ENCODE measurements at places on chromosomes 2 and 18.
A peak's percentile ranks its signal among the peaks of the same experiment; 100 is the strongest.

DNA sequence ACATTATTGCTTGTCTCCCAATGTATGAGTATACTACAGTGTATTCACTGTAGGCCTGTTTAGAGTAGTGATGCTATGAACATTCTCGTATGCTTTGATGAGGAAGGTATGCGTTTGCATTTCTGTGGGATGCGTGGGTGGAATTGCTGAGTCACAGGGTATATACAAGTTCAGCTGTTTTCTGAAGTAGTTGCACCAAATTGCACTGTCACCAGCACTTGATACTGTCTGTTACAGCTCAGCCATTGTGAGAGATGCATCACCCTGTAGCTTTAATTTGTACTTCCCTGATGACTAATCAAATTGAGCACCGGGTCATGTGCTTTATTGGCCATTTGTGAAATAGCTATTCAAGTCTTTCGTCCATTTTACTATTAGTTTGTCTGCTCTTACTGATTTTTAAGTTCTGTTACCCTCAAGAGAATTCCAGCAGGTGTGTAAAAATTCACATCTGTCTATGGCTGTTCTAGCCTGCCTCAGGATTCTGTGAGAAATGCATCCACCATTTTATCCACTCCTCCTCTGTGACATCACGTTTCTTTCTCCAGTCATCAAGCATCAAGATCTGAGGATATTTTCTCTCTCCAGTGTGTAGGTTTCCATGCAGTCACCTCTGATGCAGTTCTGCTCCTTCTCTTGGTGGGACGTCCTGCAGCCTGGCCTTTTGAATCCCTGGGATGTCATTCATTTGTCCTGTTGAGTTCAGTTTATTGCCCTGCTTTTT, 72.5 kb downstream of the DGKD start:
- no peak for DNase-seq

DNA sequence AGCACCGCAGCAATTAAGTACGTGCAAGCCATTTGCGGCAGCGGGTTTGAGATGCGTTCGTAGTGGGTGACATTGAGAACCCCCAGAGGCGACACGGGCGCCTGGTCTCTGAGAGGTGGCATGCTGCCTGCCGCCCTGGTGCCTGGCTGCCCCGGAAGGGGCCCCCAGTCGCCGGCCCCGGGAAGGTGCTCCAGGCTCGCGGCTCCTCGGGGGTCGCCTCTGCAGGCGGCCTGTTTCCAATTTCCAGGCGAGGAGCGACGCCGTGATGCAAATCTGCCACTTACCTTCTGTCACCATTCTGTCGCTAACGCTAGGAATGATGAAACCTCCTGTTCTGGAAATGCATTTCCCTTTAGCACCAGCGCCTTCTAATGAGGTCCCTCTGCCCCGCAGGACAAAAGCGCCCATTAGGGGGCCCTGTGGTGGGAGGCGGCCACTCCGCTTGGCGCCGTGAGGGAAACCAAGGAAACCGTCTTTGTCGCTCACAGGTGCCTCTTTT, 13.0 kb downstream of the KIF5C start:
- no peak for DNase-seq

- no peak for DNase-seq
Measured at GRCh38 chr18:80034852-80035406, 695 bp downstream of the RBFA start.

GRCh38 chr18:832085-832681, 20.1 kb upstream of the YES1 start:
- peak; percentile 5 for DNase-seq

- DNase-seq, result no peak
Measured at GRCh38 chr2:43131890-43132682, 94.3 kb downstream of the ZFP36L2 start.

GRCh38 chr18:29749704-29750103, 1292.8 kb downstream of the DSC3 start:
- DNase-seq, result no peak
